ENCODE measurements at places on chromosomes 5 and 9.

GRCh38 chr5:112512901-112513300 is 93.8 kb upstream of the EPB41L4A start:
- DNase-seq = no peak

- no peak for DNase-seq
Observed at GRCh38 chr9:90464978-90465377, 177.6 kb downstream of the DIRAS2 start.

GRCh38 chr5:10949856-10950630 is 189.0 kb upstream of the DAP start:
- no peak for DNase-seq

GRCh38 chr9:123796618-123797484 is 133.1 kb downstream of the DENND1A start:
- DNase-seq = no peak
